ENCODE measurements at places on chromosomes 12 and 14. TPM values are rescaled to one million over a fixed set of nuclear protein-coding genes. Genes with fewer than 3 reads are reported as not detected.

GRCh38 chr12:32048791-32049190 is 57.9 kb upstream of the BICD1 start:
- H3K4me3 ChIP-seq, result no peak overlapping the region
- H3K27ac ChIP-seq, result no peak overlapping the region
- H3K27me3 ChIP-seq, result no peaks in the 10 kb centered on the region
- H3K36me3 ChIP-seq, result peaks cover 4% of the 10 kb centered on the region
- DNase-seq, result no peak

- H3K27ac ChIP-seq, result no peak overlapping the region
- H3K36me3 ChIP-seq, result peaks cover 5% of the 10 kb centered on the region
- H3K4me1 ChIP-seq, result peaks cover 3% of the 10 kb centered on the region
- H3K4me3 ChIP-seq, result no peak overlapping the region
- peaks cover 12% of the 10 kb centered on the region for H3K27me3 ChIP-seq
Measured at GRCh38 chr14:100155756-100156616, 3.5 kb downstream of the DEGS2 start.

DNA sequence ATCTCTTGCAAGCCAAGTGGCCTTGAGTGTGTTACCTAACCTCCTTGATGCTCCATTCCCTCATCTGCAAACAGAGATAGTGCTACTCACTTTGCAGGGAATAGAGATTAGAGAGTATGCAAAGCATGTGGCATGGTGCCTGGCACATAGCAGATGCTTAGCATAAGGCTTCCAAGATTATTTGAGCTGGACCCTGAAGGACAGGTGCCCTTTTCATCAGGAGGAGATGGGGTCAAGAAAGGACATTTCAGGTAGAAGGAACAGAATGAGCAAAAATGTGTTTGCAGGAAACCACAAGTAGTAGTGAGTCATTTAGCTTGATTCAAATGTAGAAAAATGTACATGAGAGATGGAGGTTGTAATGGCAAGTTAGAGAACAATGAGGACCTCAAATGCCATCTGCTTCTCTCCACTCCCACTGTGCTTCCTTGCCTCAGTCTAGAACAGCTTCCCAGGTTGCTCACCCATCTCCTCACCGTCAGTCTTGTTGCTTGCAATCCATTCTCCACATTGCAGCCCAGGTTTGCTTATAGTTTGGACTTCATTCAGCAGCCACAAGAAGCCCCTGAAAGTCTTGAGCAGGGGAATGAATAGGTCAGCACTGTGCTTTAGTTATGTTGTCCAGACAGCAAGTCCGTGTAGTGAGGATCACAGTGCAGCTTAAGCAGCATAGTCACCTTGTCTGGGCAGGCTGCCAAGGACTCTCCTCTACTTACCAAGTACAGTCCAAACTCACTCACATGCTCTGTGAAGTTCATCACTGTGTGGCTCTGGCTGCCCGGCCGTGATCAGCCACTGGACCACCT is 536.3 kb upstream of the CCDC196 start:
- H3K27ac ChIP-seq, result no peak overlapping the region
- no peak overlapping the region for H3K4me3 ChIP-seq
- peaks cover 10% of the 10 kb centered on the region for H3K27me3 ChIP-seq
- no peaks in the 10 kb centered on the region for H3K4me1 ChIP-seq
- DNase-seq, result no peak

- H3K4me3 ChIP-seq, result no peak overlapping the region
- no peaks in the 10 kb centered on the region for H3K4me1 ChIP-seq
- no peak for DNase-seq
- H3K27me3 ChIP-seq, result no peaks in the 10 kb centered on the region
Measured at GRCh38 chr12:9084417-9084816, 31.3 kb downstream of the A2M start.

- H3K36me3 ChIP-seq, result no peaks in the 10 kb centered on the region
- DNase-seq, result no peak
- H3K27me3 ChIP-seq, result no peaks in the 10 kb centered on the region
- H3K4me1 ChIP-seq, result peaks cover 24% of the 10 kb centered on the region
- peak overlapping the region; percentile 87 for H3K27ac ChIP-seq
Measured at GRCh38 chr14:73645248-73645610, 443 bp downstream of the DNAL1 start.

DNA sequence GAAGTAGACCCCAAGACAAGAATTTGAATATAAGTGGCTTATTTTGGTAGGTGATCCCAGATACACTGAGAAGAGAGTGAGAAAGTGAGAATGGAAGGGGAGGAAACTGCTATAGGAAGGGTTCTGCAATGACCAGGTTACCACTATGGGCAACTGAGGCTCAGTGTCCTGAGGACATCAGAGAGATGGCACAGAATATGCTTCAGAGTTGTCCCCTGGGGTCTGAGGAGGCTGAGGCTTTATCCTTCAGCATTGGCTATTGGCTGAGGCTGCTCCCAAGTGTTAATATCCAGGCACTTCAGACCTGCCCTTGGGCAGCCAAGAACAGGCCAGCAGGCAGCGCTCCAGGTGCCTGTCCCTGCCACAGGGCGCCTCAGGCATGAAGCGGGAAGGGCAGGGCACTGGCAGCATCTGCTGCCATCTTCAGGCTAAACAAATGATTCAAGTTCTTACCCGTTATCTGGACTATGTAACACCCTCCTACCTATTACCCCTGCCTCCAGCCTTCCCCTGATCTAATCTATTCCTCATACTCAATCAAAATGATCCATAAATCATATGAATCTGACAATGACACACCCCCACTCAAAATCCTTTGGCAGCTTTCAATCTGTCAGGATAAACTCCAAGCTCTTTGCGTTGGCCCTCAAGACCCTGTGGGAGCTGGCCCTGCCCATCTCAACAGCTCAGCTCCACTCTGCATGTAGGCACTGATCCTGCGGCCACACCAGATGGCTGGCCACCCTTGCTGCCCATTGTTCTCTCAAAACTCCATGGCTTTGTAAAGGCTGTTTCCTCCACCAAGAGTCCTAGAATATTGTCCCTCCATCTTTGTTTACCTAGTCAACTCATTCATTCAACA is 42.4 kb downstream of the CKAP4 start:
- no peaks in the 10 kb centered on the region for H3K4me1 ChIP-seq
- peaks cover 6% of the 10 kb centered on the region for H3K36me3 ChIP-seq
- peaks cover 7% of the 10 kb centered on the region for H3K27me3 ChIP-seq
- no peak for DNase-seq
- no peak overlapping the region for H3K4me3 ChIP-seq

DNA sequence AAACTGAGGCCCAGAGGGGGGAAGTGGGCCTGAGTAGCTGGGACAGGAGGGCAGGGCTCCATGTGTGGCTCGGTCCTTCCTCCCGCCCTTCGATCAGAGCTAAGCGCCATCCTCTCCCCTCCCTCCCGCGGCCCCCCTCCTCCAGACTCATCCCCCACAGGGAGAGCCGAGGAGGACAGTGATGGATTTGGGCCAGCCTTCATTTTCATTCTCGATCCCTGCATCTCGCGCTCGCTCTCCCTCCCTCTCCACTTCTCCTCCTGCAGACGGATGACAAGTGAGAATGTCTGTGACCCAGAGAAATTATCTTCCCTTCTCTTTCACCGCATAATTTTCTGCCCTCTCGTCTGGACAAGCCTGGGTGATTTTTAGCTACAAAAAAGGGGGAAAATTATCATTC is 183.3 kb downstream of the RBM19 start:
- no peak overlapping the region for H3K4me3 ChIP-seq
- no peaks in the 10 kb centered on the region for H3K36me3 ChIP-seq
- H3K4me1 ChIP-seq, result no peaks in the 10 kb centered on the region
- no peak for DNase-seq

CFAP251 gene
- total RNA-seq, result 4.5 TPM

PSMA3 gene
- 136 TPM for total RNA-seq

Data from chondrocyte (in vitro differentiated cells).